Activated B cell treated with CpG ODN at 0.5 μM for 24 hours (primary cell): ENCODE measurements at places on chromosomes 7 and 10. TPM values are rescaled to one million over a fixed set of nuclear protein-coding genes. Genes with fewer than 3 reads are reported as not detected.

The HECTD2 gene
- 8.1 and 8.6 TPM in 2 replicates for total RNA-seq

The RPEL1 gene
- not detected in 2 replicates for total RNA-seq

The HABP2 gene
- not detected in 2 replicates for total RNA-seq

The CNTNAP2 gene
- total RNA-seq = 0.84 and 1.3 TPM in 2 replicates

The NODAL gene
- total RNA-seq = not detected in 2 replicates

GRCh38 chr7:151167197-151167961, at the start of gene GBX1:
TSS of gene GBX1 (minus strand) at chr7:151167694. CDS start at chr7:151167548, 146 bp downstream.
- no peak for DNase-seq

DNA sequence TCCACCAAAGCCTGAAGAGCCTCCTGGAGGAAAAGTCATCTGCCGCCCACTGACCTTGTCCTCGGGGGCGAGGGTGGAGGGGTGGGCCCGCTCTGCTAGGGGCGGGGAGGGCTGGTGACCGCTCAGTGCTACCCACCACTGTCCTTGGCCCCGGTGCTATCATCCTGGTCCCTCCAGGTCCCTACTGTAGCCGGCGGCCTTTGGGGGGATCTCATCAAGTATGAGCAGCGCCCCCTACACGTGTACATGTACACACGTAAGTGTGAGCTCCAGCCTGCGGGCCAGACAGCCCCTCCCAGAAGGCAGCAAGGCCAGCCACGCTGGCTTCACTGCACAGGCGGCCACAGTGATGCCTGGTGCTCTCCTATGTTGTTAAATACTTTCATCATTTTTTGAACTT, 19.6 kb downstream of the TTYH3 start:
- DNase-seq = no peak

- DNase-seq = no peak
These were observed 671.9 kb upstream of the GALNT17 start for GRCh38 chr7:70460071-70460470.

- no peak for DNase-seq
These were observed 90.9 kb downstream of the DIP2C start for GRCh38 chr10:598415-599170.

GRCh38 chr10:624312-624604, 65.2 kb downstream of the DIP2C start:
- no peak for DNase-seq

DNA sequence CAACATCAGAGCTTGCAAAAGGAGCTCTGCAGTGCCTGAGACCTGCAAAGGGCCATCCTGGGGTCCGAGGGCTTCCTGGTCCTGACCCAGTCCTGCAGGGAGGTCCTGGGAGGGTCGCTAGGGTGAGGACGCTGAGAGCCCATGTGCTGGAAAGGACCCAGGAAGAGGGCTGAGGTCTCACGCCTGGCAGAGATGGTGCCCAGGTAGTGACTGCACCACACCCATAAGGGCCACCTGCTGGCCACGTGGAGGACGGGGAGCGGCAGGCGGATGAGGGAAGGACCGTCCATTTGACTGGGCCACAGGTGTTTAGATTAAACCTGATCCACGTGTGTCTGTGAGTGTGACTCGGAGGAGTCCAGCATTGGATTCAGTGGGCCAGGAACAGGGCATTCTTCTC, 392.8 kb downstream of the DNAJB6 start:
- no peak for DNase-seq

DNA sequence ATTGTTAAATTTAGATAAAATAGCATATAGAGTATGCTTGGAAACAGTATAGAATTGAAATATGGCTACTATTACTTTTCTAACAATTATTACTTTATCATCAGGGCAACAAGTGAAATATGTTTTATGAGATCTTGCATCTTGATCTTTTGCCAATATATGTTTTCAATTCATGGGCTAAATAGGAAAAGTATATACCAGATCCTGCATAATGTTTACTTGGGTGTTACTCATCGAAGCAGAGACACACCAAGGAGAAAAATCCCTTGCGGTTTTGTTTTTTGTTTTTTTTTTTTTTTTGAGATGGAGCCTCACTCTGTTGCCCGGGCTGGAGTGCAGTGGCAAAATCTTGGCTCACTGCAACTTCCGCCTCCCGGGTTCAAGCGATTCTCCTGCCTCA, 541.4 kb downstream of the SUGCT start:
- no peak for DNase-seq

DNA sequence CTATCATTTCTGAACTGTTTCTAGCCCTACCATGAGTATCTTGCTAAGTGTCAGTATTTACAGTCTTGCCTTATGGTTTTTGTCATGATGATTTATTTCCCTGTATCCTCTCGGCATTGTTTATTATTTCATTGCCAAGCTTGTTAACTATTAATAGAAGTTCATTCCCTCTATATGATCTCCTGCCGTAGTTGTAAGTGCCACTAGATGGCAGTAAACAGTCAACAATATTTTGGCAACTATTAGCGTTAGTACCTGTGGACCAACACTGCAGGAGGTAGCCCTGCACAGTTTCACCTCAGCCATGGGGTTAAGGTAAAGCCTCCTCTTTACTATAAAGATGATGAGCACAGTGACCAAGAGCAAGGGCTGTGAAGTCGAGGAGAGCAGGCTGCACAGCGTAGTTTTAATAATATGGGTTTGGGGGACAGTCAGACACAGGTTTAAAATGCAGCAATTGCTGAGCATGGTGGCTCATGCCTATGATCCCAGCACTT, 26.1 kb upstream of the CCNJ start:
- no peak for DNase-seq

DNA sequence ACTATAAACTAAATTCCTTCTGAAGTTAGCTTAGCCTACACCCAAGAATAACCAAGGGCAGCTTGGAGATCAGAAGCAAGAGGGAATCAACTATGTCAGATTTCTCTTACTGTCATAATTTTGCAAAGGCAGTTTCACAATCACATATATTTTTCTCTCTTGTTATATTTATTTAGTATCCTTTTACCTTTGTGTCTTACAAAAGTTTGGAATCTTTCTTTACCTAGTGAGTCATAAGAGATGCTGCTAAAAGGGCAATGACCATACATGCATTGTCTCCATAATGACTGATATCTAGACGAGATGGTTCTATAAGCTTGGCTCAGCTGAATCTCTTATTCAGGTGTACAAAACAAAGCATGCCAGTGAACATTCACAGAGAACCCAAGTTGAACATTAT, 61.1 kb downstream of the PPP1R17 start:
- DNase-seq = no peak

DNA sequence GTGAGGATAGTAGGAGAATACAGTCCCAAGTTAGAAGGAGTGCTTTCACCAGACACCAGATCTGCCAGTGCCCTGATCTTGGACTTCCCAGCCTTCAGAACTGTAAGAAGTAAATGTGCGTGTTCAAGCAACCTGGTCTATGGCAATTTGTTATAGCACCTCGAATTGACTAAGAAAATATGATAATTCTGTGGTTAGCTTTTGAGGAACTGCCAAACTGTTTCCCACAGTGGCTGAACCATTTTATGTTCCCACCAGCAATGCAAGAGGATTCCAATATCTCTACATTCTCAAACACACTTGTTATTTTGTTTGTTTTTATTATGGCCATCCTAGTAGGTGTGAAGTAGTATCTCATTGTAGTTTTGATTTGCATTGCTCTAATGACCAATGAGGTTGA, 47.0 kb downstream of the RBM20 start:
- DNase-seq = no peak

- no peak for DNase-seq
These were observed 8.3 kb downstream of the XPNPEP1 start for GRCh38 chr10:109914966-109915365.

- DNase-seq = no peak
These were observed 19.0 kb upstream of the CYP3A43 start for GRCh38 chr7:99808766-99809165.

DNA sequence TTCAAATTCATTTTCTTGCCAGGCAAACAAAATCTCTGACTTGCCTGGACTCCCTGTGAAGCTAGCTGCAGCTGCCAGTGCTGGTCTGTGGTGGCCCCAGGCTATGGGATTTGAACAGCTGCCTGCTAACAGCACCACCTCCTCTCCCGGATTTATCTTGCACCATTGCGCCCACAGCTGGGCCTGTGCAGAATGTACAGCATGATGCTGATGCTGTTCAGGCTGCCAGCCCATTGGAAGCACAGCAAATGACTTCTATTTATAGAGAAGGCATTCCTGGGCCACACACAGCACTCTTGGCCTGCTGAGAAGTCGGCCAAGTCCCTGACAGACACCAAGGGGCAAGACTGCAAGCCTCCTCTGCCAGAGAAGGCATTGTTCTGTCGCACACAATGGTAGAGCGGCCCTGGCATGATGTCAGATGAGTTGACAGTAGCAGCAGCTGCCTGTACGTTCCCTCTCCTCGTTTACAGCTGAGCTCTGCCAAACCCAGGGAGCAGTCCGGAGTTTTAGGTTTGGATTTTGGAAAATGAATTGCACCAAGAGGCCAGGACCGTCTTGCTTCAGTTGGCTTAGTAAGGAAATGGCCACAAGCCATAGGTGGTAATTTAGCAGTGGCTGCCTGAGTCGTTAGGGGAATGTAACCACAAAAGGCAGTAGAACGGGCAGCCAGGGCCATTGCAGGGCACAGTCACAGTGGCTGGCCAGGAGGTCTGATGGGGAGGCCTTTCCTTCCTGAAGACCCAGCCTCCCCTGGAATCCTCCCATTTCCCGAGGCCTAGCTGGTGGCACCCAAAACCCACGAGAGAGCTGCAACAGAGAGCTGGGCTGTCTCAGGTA, 38.5 kb downstream of the MTURN start:
- DNase-seq = no peak

DNA sequence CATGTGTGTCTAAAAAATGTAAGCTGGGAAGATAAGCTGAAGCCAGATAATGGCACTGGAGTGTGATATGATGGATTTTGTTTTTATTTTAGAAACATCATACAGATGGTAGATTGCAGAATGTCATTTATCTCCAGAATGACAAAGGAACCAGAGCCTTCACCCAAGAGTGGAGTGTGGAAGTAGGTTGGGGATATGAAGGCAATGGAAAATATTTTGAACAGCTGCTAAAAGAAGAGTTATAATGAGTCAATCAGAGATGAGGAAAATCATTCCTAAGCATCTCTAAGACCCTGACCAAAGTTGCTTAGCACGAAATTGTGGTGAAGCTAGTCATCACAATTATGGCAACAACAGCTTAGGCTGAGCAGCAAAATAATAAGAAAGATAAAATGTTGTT, 39.8 kb upstream of the POM121L12 start:
- DNase-seq = no peak

DNA sequence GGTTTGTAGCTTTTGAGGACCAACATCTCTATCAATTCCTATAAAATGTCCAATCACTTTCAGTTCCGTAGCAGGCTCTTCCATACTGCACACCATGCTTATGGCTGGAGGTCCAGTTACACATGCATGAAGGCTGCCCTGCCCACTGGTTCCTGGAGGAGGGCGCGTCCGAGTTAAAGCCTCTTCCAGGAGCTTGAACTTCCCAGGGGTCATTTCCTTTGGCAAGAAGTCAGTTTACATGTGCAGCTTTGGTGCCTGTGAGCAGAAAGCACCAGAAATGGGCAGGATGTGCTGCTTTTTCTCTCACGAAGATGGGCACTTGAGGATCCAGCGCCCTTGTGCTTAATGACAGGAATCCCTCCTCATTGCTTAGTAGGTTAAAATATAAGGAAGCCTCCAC, 17.6 kb upstream of the PHYH start:
- DNase-seq = no peak

GRCh38 chr7:128922496-128923410, 12.2 kb upstream of the KCP start:
- DNase-seq = no peak

- DNase-seq = no peak
These were observed 354.8 kb upstream of the CELF2 start for GRCh38 chr10:10662716-10663408.

DNA sequence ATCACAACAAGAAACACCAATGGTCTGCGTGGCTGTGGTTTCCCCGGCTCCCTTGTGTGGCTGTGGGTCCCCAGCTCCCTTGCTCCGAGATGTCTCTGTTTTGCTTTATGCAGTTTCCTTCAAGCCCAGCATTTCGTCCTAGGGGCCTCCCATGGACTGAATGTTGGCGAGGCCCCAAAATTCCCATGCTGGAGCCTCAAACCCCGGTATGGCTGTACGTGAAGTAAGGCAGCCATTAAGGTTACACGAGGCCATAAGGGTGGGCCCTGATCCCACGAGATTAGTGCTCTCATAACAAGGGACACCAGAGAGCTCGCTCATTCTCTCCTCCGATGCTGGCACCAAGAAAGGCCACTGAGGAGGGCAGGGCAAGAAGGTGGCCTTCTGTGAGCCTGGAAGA, 44.6 kb downstream of the INSIG1 start:
- DNase-seq = no peak

DNA sequence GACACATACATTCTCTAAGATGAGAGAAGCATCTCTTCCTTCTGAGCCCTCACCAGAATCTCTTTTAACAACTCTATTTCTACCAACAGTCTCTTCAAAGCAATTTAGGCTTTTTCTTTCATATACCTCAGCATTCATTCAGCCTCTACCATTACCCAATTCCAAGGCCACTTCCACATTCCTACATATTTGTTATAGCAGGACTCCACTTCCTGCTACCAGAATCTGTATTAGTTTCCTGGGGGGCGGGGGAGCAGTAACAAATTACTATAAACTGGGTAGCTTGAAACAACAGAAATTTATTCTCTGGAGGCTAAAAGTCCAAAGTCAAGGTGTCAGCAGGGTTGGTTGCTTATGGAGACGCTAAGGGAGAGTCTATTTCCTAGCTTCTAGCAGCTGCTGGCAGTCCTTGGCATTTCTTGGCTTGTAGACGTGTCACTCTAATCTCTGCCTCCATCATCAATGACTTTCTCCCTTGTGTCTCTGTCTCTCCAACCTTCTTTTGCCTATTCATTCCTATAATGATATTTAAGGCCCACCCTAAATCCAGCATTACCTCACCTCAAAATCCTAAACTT, 7.4 kb downstream of the PRPS1L1 start:
- no peak for DNase-seq

GRCh38 chr7:91378131-91378530, 113.9 kb downstream of the FZD1 start:
- DNase-seq = no peak

DNA sequence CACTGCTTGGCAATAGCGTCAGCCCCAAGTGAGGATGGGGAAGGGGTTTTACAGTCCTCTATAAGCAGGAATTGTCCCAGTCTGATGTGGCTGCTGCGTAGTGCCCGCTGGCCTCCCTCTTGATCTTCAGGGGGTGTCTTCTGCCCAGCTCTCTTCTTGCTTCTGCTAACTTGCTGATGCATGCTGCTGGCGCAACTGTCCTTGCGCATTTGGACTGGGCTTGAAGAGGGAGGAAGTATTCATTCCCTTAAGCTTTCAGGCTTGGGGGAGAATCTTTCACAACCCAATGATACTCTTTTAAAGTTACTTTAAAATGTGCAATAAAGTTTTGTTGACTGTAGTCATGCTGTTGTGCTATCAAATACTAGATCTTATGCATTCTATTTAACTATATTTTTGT, 10.3 kb downstream of the GALNT11 start:
- no peak for DNase-seq
